ENCODE measurements at places on chromosomes 7 and 10.

DNA sequence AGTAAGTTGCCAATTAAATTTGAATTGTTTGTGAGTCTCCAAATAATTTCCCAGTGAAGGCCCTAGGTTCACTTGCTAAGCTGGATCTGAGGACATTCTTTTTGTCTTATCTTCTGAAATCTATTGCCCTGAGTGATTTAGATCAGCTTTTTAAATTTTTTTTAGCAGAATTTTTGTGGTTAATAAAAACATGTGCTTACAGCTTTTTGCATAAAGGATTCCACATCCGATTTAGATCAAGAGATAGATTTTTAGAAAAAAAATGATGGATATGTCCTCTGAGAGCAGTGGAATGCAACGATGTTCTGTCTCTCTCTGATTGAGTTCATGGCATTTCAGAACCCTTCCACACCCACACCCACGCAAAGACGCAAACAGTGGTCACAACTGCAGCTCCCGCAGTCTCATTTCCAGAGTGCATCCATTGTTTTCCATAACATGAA lies 358.8 kb downstream of the SUGCT start:
- no peak for DNase-seq

- DNase-seq: no peak
Measured at GRCh38 chr10:97028126-97028831, 157.5 kb downstream of the SLIT1 start.

GRCh38 chr7:23443974-23444373 lies 26.3 kb downstream of the IGF2BP3 start:
- no peak for DNase-seq

GRCh38 chr10:112027731-112028280 lies 155.8 kb downstream of the GPAM start:
- no peak for DNase-seq

DNA sequence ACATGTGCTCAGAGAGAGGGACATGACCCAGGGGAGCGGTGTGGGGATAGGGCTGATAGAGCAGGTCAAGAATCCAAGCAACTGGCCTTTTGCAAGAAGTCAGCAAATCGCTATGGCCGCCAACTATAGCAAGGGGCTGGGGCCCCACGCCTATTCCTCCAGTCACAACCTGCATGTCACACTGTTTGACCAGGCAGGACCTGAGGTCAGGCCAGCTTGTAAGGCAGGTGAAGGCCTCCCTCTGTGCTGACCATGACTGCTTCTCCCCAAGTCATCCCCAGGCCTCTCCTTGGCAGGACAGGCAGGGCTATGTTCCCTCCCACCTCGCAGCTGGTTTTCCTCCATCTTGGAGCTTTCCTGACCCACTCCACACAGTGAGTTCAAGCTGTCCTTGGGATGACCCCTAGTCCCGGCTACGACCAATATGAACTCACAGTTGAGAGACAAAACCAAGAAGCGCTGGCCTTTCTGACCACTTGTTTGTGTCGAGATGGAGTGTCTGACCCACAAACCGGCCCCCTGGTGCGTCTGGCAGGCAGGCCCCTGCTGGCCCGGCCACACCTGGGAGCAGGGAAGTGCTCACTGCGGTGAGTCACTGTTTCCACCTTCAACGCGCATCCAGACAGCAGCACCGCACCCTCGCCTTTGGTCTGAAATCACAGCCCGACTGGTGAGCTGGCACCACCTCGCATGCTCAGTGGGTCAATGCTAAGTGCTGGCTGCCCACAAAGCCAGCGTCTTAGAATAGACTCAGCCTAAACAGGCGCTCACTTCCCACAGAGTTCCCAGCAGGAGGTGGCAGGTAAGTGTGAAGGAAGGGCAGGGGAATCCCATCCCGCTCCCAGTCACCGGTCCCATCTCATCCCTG lies 81.4 kb downstream of the VWA2 start:
- DNase-seq: no peak

DNA sequence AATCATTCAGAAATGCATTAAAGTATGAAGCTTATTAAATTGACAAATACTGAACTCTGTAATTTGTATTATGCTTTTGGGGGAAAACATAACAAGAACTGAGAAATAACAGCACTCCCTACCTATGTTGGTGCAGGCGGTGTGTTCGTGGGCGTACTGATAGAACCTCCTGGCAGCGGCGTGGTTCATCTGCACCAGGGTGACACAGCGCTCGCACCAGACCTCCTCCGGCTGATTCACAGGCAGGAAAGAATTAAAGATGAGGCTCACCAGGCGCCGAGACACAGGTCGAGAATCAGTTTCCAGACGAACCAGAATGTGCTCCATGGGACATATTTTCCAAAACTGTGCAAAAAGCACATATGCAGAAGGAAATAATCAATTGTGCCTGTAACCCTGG lies 40.2 kb downstream of the NCAPG2 start:
- peak; percentile 5 for DNase-seq

DNA sequence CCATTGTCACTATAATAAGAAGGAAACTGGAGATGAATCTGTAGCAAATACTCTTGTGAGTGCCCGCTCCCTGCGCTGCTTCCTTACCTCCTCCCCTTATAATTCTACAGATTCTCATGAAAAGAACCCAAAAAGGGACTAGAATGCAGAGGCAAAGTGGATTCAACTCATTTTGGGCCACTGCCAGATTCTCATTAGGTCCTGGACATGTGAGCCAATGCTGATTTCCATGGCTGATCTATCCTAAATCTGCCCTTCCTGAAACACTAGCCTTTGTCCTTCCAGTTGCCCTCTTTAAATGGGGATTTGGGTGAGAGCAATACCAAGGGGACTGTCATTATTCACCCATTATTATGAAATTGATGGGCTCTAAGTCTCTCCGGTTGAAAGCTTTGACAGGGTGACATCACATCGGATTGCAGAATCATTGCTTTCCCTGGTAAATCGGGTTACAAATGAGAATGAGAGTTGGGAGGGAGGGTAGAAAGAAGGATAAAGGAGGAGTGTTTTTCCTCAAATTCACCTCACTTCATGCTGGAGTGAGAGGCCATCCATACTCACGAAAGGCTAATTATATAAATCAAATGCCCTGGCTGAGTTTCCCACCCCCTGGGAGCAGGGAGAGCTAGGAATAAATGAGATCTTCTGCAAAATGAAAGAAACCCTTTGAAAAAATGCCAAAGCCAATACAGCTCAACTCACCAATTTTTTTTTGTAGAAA lies 37.5 kb downstream of the PTN start:
- no peak for DNase-seq

DNA sequence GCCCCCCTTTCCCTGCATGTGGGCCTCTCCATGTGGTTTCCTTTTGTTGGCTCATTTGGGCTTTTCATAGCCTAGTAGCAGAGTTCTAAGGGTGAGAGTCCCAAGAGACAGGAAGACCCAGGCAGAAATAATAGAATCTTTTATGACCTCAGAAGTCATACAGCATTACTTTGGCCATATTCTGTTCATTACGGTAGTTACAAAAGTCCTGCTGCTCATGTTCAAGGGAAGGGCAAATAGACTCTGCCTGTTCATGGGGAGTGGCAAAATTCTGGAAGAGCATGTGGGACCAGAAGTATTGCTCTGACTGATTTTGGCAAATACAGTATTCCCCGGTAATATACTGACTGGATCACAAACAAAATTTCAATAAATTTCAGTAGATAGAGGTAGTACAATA lies 910.3 kb downstream of the LRMDA start:
- no peak for DNase-seq

GRCh38 chr7:106284714-106285050 lies at the start of gene NAMPT:
NAMPT (minus strand) TSS chr7:106284983; CDS start chr7:106284884, 99 bp downstream.
- no peak for DNase-seq

DNA sequence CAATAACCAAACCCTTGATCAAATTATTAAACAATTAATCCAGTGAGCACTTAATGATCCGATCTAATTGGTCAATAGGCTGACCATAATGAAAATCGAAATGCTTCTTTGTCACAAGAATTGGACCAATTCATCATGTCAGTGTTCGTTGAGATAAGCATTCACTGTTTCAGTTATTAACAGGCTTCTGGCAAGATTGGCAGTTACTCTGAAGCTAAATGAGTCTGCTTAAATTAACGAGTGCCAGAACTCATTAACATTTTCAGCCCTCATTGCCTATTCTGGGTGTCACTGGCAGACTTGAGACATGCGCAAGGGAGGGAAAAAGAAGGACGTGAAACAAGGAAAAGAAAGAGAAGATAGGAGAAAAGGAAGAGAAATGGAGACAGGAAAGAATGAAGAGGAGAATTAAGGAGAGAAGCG lies 30.7 kb upstream of the SLC26A3 start:
- no peak for DNase-seq

DNA sequence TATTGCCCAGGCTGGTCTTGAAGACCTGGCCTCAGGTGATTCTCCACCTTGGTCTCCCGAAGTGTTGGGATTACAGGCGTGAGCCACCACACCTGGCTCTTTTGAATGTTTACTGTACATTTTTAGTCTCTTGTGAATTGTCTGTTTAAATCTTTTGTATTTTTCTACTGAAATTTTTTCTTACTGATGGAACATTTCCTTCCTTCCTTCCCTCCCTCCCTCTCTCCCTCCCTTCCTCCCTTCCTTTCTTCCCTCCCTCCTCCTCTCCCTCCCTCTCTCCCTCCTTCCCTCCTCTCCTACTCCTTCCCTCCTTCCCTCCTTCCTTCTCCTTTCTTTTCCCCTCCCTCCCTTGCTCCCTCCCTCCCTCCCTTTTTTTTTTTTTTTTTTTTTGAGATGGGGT lies 58.0 kb downstream of the DAGLB start:
- no peak for DNase-seq

GRCh38 chr7:92778972-92779371 lies 57.4 kb downstream of the CDK6 start:
- DNase-seq: no peak

DNA sequence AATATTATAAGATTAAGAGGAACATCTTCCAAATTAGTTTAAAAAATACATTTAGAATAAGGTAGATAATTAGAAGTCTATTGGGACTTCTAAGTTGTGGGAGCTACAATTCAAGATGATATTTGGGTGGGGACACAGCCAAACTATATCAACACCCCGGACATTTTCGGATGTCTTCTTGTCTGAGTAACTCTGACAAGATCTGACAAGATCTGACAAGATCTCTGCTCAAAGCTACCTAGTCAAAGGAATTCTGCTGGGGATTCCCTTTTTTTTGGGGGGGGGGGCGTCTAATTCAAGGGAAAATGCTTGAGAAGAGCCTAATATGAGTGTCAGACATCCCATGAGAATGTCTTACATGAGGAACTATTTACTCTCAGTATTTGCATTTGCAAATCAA lies 5.2 kb upstream of the AGMO start:
- DNase-seq: no peak

DNA sequence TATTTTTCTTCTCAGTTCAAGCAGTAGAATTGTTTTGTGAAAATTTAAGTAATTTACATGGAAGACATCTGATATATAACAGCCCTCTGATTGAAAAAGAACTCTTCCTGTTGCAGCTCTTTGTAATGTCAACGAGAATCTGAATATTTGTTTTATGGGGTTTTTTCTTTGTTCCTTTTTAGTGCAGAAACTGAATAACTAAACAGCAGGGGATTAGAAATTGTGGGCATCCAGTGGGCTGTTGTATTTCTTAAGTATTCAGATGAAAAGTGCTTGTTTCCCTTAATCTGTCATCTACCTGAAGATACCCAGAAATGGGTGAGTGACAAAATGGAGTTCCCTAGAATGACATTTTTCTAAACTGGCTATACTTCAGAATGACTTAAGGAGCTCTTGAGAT lies 7.4 kb downstream of the ARL4A start:
- no peak for DNase-seq

DNA sequence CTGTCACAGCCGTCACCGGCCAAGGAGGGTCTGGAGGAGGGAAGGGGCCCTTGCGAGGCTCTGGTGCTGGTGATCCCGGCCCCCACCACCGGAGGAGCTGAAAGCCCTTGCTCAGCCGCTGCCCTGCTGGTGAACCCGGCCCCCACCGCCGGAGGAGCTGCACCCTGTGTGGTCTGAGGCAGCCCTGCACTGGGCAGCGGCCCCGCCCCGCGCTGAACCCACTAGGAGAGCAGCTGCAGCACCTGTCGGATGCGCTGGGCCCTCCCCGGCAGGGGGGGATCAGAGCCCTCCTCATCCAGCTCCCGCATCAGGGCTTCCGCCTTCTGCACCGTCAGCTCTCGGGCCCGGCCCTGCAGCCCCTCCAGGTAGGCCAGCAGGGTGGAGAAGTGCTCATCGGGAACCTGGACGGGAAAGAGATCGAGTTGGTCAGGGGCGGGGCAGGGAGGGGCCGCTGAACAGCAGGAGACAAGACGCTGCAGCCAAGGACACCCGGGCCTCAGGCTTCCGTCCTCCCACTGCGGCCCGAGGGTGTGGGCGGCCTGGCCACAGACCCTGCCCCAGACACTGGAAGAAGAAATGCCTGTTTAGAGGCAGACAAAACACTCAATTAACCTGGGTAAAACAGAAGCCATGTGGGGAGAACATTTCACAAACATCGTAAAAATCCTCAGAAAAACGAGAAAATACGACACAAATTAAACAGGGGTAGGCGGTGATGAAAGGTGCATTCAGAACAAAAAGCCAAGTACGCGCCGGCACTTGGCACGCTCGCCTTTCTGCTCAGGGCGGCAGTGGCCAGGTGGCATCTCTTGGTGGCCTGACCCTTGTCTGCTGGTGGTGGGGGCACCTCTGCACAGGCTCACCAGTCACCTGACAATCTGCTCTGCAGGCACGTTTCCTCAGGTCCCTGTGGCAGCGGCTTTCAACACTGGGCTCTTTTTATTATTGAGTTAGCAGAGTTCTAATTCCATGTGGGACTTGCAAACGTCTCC lies 14.7 kb downstream of the CYP2W1 start:
- no peak for DNase-seq

GRCh38 chr10:120456626-120457430 lies at the start of gene PLPP4:
PLPP4 (plus strand) TSS chr10:120457227; CDS start chr10:120457306, 79 bp downstream.
- no peak for DNase-seq

DNA sequence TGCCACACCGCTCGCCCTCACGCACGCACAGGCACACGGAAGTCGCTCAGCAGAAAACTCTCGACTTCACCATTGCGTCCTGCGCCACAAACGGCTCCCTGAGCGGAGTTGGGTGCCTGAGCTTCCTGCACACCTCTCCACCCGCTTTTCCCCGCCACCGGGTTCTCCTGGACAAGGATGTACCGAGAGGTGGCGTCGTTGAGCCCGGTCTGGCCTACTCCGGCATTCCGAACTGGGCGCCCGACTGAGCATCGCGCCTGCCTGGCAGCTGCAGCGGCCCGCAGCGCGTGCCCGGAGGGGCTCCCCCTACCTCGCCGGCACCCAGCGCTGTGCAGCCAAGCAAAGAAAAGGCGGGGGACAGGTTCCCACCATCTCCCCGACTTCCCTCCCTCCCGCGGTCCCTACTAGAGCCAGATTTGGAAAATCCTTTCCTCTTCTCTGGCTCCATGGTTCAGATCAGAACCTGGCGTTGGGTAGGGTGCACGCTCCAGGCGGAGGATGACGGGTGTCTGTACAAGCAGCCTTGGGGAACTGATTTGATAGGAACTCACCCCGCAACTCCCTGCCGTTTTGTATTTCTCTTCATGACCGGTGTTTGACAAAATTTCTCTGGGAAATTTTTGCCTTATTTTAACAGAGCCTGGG lies 1.7 kb downstream of the SORCS3 start:
- no peak for DNase-seq

- DNase-seq: no peak
Measured at GRCh38 chr7:139647085-139647484, 123.6 kb downstream of the CLEC2L start.

- no peak for DNase-seq
Measured at GRCh38 chr7:55073976-55074528, 55.2 kb downstream of the EGFR start.
